ENCODE measurements at places on chromosomes 6 and 20.

GRCh38 chr6:136604928-136605510 is 54.8 kb upstream of the MAP7 start:
- DNase-seq, result no peak

GRCh38 chr20:7859356-7859802 is 80.9 kb downstream of the HAO1 start:
- DNase-seq, result peak; percentile 80

- DNase-seq, result peak; percentile 56
Observed at GRCh38 chr20:62501801-62502495, 26.2 kb upstream of the GATA5 start.

- no peak for DNase-seq
Observed at GRCh38 chr6:116351101-116351500, 19.6 kb upstream of the DSE start.

- DNase-seq, result no peak
Observed at GRCh38 chr6:20433929-20434328, 32.2 kb downstream of the E2F3 start.

DNA sequence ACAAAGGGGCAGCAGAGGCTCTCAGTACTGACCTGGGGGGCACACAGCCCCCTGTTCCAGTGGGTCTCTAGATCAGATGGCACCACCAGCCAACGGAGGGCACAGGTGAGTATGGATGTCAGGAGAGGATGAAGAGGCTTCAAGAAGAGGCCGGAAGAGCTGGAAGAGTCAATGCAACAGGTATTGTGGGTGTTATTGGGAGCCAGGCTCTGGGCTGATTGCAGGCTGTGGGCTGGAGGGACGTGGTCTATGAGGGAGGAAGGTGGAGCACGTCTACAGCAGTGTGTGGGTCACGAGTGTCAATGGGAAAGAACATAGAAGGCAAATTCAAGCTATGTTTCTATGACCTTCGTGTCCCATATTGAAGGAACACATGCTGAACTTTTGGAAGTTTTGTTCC is 18.8 kb upstream of the TAGAP start:
- no peak for DNase-seq

DNA sequence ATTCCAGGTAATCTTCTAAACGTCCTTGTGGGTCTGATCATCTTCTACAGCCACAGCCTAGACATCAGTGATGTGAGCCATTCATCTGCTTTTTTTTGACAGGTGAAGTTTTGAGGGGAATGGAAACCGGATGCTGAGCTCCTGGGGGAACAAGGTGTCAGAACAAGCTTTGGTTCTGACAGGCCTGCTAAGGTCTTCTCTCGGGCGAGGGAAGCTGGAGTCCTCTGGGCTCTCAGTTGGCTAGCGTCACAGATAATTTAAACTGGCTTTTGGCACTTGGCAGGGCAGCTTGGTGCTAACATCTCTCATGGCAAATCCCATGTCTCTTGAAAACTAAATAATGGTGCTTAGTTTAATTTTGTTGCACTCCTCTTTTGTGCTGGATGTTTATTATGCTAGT is 8.4 kb upstream of the AIG1 start:
- DNase-seq, result no peak

GRCh38 chr6:168293636-168294530 is 25.7 kb downstream of the DACT2 start:
- DNase-seq, result no peak

DNA sequence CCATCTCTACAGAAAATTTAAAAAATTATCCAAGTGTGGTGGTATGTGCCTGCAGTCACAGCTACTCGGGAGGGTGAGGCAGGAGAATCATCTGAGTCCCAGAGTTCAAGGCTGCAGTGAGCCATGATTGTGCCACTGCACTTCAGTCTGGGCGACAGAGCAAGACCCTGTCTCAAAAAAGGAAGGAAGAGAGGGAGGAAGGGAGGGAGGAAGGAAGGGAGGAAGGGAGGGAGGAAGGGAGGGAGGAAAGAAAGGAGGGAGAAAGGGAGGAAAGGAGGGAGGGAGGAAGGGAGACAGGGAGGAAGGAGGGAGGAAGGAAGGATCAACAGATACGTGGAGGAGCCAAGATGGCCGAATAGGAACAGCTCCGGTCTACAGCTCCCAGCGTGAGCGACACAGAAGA is 90.1 kb downstream of the ZNF217 start:
- DNase-seq, result no peak

- DNase-seq, result peak; percentile 97
Observed at GRCh38 chr6:21987501-21987957, 309.3 kb downstream of the PRL start.

DNA sequence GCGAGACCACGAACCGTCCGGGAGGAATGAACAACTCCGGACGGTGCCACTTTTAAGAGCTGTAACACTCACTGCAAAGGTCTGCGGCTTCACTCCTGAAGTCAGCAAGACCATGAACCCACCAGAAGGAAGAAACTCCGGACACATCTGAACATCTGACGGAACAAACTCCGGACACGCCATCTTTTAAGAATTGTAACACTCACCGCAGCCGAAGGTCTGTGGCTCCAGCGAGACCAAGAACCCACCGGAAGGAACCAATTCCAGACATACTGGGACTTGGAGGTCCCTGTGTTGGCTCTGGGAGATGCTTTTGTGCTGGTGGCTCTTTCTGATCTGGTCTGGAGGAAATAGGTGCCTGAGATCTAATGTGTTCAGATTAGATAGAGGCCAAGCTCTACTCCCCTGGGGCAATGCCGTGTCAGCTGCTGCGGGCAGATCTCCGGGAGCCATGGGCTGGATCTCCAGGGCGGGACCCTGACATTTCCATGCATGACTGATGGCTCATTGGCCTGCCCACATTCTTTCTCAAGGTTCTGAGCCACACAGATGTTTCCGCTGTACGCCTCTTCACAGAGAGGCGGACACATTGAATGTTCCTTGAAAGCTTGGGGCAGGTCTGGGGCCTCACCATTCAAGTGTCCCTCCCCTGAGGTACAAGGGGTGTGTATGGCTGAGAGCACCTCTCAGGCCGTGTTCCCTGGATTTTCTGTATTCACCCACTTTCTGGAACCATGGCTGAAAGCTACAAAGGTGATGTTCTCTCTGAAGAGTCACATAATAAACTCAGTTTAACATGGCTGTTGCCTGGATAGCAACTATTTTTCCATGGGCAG is 29.3 kb downstream of the GMPR start:
- DNase-seq, result no peak

DNA sequence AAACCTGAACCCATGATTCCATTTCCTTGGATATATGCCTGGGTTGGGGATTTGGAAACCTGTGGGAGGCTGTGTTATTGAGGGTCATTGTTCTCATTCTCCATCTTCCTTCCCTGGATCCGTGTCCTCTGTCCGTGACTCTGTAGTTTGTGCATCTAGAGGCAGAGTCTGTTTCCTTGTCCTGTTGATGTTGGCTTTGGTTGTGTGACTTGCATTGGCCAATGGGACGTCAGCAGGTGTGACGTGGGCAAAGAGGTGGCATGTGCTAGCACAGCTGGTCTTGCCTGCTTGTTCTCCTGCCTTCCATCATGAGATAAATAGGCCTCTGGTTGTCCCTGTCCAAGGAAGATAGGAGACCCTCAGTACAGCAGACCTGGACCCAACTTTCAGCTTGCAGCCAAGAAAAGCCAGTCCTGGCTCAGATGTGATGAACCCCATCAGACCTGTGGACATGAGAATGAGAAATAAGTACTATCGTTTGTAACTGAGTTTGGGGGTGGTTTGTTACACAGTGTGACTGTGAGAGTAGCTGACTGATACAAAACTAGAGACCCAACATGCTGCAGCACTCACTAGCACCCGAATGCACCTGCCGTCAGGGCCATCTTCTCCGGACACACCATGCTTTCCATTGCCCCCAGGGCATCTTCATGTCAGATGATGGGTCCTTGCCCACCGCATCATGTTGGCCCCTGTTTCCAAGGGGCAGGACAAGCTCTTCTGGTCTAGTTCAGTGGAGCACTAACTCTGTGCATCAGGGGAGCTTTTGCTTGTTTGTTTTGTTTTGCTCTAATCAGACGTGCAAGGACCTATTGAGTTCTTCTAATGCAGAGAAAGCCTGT is 195.3 kb upstream of the SULF2 start:
- no peak for DNase-seq

DNA sequence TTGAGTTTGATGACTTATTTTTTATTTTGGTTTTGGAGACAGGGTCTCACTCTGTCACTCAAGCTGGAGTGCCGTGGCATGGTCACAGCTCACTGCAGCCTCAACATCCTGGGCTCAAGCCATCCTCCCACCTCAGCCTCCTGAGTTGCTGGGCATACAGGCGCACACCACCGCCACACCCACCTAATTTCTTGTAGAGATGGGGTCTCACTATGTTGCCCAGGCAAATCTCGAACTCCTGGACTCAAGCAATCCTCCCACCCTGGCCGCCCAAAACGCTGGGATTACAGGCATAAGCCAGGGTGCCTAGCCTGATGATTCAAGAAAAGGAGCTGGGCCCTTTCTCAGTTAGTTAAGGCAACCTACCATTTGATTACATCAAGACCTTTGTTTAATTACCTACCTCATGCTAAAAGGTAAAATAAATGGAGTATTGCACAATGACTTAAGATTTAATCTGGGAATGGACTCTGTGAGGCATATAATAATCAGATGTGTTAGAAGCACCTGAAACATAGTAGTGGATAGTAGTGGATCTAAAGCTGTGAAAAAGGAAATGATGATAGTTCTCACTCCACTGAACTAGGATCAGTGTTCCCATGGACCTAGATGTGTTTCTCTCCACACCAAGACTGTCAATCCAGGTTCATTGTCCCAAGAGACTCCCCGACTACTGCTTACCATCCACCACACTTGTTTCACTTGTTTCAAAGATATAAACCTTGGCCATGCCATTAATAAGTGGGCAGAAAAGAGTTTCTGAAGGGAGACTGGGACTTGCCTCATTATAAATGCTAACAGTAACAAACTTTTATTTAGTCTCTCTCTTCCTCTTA is 2.1 kb downstream of the TNFRSF21 start:
- DNase-seq, result no peak

GRCh38 chr6:115583290-115583689 is 477.4 kb downstream of the FRK start:
- no peak for DNase-seq

DNA sequence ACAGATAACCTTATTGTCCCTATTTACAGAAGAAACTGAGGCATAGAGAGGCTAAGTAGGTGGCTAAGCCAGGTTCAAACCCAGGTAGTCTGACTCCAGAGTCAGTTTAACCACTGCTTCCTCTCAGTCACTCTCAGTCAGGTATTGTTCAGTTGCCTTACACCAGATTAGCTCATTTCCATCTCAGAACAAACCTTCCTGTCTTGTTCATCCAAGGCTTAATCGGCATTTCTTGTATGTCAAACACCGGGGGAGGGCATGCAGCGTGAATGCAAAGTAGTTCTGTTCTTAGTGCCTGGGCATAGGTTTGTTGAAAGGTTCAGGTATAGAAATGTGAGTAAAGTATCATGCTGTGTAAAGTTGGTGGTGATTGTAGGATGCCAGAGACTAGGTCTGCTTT is 51.7 kb downstream of the CTNNBL1 start:
- no peak for DNase-seq

- DNase-seq, result peak; percentile 66
Observed at GRCh38 chr6:55399351-55399750, 72.1 kb downstream of the GFRAL start.

- DNase-seq, result peak; percentile 70
Observed at GRCh38 chr6:55014321-55015088, 159.8 kb upstream of the HCRTR2 start.

GRCh38 chr6:137084865-137085617 is 40.3 kb upstream of the IL20RA start:
- DNase-seq, result no peak

- DNase-seq, result no peak
Observed at GRCh38 chr20:34427331-34427730, 64.3 kb downstream of the ITCH start.

- DNase-seq, result peak; percentile 92
Observed at GRCh38 chr20:53606364-53606985, 12.8 kb upstream of the ZNF217 start.

DNA sequence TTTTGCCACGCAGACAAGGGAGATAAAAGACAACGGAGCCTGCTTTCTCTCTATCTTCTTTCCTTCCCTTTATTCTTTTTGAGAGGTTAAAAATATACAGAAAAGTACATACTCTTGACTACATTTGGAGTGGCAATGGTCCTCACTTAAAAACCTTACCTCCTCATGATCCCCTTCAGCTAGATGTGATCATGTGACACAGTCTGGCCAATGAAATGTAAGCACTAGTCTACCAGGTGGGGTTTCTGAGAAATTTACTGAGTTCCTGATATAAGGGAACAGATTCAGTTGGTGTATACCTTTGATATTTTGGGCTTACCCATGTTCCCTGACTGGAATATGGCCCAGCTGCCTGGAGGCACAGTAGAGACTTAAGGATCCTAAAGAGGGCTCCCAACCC is 165.5 kb upstream of the BEND3 start:
- DNase-seq, result no peak

- DNase-seq, result no peak
Observed at GRCh38 chr20:62311832-62312661, 9.2 kb downstream of the ADRM1 start.

DNA sequence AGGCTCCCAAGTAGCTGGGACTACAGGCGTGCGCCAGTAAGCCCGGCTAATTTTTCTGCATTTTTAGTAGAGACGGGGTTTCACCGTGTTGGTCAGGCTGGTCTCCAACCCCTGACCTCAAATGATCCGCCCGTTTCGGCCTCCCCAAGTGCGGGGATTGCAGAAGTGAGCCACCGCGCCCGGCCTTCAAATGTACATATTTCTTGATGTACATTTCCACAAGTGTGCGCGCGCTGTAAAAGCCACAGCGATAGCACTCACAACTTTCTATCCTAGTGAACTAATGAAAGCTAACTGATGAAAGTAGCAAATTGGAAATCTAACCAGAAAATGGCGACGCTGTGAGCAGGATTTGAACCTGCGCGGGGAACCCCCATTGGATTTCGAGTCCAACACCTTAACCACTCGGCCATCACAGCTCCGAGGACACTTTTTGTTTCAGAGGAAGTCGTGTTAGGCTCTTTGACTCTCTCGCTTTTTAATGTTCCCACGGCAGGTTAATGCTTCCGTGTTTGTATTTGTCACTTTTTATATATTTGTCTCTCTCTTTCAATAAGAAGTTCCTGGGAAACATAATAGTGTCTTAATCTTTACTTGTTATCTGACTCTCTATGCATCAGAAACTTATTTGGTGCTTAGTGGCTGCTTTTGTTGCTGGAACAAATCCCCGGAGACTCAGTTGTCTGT is 199.4 kb upstream of the ZNF184 start:
- DNase-seq, result peak; percentile 66

- DNase-seq, result peak; percentile 83
Observed at GRCh38 chr6:34358389-34358905, 34.0 kb downstream of the NUDT3 start.
